Activated T-cell treated with anti-CD3 and anti-CD28 coated beads, Interleukin-2, amount 50 U/mL, for 24 hours (primary cell): ENCODE measurements at places on chromosomes 3 and 15.

DNA sequence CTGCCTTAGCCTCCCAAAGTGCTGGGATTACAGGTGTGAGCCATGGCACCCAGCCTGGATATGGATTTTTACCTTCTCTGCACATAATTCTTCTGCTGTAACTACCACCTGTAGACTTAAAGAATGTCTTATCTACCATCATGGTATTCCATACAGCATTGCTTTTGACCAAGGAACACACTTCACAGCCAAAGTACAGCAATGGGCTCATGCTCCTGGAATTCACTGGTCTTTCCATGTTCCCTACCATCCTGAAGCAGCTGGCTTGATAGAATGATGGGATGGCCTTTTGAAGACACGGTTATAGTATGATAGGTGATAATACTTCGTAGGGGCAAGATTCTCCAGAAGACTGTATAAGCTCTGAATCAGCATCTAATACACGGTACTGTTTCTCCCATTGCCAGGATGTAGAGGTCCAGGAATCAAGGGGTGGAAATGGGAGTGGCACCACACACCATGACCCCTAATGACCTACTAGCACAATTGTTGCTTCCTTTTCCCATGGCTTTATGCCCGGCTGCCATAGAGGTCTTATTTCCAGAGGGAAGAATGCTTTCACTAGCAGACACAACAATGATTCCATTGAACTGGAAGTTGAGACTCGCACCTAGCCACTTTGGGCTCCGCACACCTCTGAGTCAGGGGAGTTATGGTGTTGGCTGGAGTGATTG is 60.9 kb upstream of the CDV3 start:
- no peak for DNase-seq

DNA sequence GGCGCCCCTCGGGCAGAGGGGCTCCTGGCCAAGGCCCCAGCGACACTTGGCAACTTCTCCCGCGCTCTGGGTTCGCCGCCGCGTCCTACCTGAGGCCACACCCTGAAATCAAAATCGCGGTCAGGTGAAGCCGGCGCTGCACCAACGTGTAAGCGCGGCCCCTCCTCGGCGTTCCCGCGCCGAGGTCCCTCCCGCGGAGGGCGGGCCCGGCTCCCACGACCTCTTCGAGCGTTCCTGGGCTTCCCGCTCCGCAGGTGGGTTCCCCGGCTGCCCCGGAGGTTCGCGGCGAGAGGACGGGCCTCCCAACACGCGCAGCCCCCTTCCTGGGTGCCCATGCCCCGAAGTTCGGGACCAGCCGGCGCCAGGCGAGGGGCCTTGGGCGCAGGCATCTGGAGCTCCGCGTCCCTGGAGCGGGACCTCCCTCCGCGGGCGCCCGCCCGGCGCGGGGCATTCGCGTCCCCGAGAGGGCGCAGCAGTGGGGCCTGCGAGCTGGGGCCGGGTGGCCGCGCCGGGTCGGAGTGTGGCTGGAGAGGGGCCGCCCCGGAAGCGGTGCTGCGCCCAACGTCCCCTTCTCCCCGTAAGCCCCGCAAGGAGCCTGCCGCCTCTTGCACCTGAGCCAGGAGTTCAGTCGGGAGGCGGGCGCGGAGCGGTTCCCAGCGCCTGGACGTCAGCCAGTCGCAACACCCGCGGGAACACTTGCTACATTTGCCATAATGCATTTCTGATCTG is 13.7 kb downstream of the PAK6 start:
- DNase-seq: peak; percentile 52

DNA sequence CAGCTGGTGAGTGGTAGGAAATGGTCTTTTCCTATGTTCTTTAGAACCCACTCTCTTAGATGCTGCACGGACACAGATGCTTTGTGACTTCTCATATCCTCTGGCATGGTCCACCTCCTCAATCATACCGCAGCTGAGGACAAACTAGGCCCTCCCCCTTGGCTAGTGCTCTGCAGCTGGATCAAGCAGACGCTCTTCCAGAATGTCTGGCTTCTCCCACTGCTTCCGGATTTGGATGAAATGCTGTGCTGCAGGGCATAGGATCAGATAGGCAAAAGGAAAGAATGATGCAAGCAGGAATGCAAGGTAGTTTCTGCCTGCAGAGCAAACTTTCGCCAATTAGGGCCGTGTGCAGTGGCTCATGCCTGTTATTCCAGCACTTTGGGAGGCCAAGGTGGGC is 75.7 kb upstream of the SLC4A7 start:
- no peak for DNase-seq

DNA sequence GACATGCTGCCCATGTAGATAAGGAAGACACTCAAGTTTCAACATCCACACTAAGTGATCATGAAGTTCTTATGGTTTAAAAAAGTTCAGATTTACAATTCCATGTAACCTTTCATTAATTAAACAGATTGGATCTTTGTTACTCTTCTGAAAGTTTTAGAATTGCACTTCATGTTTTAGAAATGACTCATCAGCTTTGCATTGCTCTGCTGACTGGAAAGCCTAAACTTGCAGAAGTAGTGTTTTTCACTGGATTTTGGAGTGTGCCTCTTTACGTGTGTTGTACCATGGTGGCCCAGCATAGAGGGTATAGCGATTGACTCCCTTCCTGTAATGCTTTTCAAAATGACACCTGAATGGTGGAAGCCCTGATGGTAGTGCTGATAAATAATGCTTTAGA is 157.9 kb downstream of the BBX start:
- DNase-seq: no peak

GRCh38 chr15:61528581-61528910 is 299.4 kb upstream of the RORA start:
- DNase-seq: no peak

GRCh38 chr3:3429841-3430240 is 250.3 kb upstream of the CRBN start:
- DNase-seq: no peak

DNA sequence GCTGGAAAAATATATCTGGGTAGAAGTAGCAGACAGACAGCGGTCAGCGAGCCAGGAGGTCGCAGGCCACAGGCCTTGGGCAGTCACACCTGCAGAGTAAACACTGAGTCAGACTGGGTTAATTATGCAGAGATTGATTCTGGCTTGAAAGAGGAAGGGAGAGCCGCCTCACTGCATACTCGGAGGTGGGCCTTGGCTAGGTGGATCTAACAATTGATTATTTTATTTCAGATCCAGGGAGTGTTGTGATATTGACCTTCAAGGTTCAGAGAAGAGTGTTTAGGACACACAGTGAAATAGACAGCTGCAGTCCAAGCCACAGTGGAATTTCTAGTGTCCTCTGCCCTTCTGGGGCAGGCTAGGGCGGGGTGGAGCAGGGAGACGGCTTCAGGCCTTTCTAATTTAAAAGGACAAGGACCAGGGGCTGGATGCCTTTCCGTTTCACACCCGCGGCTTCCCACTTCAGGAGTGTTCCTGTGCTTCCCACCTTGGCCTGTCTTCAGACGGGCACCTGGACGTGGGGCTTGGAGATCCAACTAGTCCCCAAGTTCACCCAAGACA is 237.3 kb downstream of the XXYLT1 start:
- DNase-seq: no peak

DNA sequence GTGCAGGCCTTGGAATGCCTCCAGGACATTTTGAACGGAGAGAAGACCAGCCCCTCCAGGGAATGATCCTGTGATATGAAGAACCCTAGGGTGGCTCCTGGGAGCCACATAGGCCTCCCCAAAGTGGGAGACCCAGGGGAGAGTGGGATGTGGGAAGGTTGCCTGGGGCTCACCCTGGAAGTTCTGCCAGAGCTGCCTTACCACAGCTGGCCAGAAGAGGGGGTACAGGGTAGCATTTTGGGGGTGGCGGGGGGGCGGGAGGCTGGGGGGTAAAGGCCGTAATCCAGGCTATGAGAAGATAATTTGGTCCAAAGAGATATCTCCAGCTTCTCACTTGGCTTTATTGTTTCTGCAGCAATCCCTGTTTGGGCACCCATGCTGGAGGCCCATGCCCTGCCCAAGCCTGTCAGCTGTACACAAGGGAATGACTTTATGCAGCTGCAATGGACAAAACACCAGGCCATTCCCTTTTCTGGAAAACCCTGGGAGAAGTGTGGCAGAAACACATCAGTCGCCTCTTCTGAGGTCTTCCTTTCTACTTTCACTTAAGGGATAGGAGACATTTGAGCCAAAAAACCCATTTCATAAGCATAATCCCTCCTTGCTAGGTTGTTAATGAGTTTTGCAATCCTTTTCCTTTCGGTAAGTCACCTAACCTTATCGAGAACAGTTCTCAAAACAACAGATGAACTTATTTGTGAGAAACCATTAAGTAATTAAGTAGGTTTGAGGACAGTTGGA is 11.0 kb upstream of the MUSTN1 start:
- DNase-seq: peak; percentile 54

DNA sequence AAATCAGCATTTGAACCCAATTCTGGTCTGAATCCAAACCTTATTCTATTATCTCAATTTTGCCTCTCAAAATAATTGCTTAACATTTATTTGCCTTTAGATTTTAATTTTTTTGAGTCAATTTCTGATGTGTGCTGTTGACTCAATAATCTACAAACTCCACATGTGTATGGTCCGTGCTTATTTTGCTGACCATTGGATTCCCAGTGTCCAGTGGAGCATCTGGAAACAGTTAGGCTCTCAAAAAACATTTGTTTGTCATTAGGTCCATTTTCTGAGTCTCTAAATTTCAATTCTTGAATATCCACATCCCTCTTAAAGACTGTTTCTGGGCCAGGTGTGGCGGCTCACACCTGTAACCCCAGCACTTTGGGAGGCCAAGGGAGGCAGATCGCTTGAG is 19.2 kb upstream of the MYZAP start:
- DNase-seq: no peak

DNA sequence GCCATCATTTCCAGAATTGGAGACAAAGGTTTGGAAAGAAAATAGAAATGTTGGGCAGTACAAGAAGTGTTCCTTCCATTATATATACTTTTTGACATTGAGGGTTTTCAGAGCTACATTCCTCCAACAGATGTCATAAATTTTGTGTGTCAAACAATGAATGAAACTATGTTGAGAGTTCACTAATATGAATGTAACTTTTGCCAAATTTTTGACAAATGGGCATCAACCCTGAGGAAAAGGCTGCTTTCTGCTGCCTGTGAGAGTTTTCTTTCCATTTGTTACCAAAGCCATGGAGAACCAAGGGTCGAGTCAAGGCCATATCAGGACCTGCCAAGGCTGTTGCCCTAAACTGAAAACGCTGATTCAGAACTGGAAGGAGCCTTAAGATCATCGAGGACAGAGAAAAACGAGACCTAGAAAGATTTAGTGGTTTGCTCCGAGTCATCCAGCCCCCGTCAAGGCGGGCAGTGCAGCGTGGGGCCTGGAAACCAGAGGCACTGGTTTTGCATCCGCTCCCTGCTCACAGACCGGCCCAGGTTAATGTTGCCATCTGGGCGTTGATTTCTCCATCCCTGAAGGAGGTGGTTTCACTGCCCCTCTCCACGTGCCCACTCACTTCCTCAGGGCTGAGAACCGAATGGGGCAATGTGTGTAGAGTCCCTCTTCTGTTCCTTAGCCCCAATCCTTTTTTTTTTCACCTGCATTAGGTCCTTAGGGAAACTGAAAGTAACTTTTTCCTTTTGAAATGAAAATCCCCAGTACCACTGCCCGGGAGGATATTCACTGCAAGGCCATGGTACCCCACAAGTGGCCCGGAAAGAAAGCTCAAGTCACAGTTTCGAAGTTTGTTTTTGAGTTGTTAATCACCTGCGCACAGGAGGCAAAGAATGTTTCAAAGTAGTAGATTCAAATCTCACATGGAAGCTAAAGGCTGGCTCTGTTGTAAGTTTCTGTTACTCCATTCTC is 32.8 kb downstream of the TPM1 start:
- no peak for DNase-seq

- DNase-seq: peak; percentile 49
Measured at GRCh38 chr3:11601446-11602238, 42.1 kb downstream of the VGLL4 start.

GRCh38 chr15:62953496-62954045 is 89.0 kb upstream of the TPM1 start:
- no peak for DNase-seq

DNA sequence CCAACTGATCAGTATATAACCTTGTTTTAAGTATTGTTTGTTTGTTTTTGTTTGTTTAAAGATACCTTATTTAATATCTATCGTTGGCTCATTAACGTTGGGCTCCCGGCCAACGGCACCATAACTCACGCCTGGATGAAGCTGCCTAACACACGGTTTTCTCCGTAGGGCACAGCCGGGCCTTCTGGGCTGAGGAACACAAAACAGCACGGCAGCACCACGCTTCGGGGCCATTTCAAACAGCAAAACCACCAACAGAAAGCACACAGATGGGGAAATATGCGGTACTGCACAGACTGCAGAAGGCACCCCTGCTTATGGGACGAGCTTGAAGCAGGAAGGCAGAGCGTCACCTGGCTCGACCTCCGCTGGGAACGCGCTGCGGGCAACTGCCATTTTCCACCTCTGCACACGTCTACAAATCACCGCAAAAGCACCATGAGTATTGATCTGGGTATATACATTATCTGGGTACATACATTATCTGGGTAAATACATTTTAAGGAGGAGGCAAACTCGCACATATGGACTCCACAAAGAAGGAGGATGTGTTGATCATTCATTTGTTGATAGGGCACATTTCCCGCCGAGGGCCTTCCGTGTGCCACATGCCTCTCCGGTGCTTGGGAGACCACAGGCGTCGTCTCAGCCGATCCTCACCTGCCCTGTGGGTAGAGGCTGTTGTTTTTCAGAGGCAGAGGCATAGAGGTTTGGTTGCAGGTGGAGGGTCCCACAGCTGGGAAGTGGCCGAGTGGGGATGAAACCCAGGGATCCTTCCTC is 123.7 kb upstream of the ATP2B2 start:
- DNase-seq: no peak
